ENCODE measurements at places on chromosomes 7 and 10.

DNA sequence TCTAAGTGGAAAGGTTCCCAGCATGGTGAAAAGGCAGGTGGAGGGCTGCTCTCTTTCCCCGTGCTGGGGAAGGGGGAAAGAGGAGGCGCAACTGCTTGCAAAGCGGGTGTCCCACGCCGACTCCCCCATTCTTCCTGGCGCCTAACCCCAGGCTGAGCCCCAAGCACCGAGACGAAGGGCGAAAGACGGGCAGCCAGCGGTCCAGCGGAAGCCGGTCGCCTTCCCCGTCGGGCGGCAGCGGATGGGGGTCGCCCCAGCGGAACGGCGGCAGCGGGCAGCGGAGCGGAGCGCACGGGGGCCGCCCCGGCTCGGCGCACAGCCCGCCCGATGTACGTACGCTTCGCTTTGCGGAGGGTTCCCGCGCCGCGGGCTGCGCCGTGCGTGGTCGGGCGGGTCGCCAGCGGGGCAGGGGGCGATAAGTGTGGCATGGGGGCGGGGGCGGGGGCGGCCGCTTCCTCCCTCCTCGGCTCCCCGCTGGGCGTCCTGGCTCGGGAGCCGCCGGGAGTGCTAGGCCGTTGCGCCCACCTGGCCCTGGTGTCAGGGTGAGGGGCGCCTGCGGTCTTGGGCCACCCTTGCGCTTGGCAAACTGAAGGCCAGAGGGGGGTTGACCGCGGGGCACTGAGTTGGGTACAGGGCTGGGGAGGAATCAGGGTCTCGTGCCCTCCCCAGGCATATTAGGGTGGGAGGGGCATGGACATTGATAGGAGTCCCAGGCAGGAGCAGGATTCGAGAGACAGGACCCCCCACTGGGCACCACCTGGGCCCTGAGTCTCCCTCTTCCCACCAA, 35.2 kb upstream of the HSPB1 start:
- no peak for DNase-seq

- DNase-seq: no peak
Measured at GRCh38 chr7:44431091-44431608, 59.3 kb downstream of the NUDCD3 start.

- no peak for DNase-seq
Measured at GRCh38 chr10:73802276-73802991, 9.0 kb downstream of the NDST2 start.

DNA sequence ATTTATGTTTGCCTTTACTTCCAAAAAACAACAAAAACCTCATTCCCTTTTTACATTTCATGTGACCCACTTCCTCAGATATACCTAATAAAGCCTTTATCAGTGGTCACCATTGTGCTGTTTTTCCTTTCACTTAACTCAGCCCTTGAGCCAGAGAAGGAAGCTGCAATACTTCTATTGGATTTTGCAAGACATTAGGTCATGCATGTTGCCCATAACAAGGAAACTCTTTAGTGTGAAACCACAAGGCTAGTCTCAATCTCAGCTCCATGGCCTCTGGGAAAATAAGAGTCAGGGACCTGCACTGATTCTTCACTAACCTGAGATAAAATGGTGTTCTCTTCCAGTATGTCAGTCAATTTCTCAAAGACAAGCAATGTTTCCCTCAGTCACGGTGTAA, 27.8 kb downstream of the STEAP4 start:
- no peak for DNase-seq

DNA sequence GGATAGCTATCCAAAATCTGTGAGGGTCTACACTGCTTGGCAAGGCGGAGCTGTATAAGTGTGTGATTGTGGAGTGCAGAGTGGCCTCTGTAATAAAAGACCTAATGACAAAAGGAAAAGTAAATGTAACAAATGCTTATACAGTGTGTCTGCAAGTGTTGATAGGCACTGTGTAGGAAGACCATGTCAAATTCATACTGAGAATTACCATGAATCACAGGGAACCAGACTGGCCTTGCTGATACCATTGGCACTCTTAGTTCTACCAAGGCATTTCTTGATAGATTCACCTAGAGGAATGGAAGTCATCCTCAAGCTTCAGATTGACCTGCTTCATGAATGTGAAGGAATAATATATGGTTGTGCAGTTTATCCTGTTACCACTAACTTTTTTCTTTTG, 58.8 kb downstream of the CYCS start:
- no peak for DNase-seq

- no peak for DNase-seq
Measured at GRCh38 chr7:74343281-74344131, 54.3 kb downstream of the CLIP2 start.

DNA sequence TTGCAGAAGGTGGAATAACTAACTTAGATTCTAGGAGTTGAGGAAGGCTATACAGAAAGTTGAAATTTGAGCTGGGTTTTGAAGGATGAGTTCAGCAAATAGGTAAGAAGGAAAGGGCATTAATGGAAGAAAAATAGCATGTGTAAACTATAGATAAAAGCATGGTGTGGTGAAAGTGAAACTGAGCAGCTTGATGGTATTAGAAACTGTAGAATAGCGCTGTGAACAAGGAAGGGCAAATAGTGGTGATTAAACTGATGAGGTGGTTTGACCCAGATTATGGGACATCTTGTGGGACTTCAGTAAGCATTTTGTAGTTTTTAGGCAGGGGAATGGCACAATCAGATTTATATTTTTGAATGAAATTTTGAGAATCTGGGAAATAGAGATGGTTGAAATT, 90.5 kb downstream of the EXOC6 start:
- DNase-seq: no peak

- no peak for DNase-seq
Measured at GRCh38 chr7:123924941-123925340, at the start of gene SPAM1. Gene SPAM1 (plus strand): TSS chr7:123925241. CDS start chr7:123953571, 28,330 bp downstream.

DNA sequence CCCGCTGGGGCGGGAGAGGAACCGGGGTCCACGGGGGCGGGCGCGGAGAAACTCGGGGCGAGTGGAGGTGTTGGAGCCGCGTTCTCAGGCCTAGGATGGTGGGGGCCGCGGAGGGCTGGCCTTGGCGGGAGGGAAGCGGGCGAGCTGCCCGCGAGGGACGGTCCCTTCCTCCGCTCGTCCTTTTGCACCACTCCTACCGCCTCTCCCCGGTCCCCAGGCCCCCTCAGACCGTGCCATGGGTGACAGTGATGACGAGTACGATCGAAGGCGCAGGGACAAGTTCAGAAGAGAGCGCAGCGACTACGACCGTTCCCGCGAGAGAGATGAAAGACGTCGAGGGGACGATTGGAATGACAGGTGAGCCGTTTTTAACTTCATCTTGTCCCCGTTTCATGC, 451 bp downstream of the SRRT start:
- no peak for DNase-seq
